ENCODE measurements at places on chromosomes 1 and 21.

DNA sequence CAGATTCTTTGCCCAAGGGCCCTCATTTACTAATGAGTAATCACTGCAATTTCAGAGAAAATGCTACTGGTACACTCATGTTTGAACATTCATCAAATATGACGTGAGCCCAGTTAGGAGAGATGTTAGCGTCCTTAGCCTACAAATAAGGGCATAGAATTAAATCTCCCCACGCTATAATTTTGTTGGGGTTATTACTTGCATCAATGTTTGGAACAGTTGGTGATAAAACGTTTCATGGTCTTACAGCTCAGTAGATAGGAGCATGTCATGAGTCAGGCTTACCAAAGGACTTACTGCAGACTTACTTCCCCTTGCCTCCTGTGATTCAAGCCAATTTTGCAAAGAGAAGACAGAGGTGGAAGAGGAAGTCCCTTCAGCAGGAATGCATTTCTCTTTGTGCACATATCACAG is 304.0 kb downstream of the KIF26B start:
- DNase-seq, result peak; percentile 85

- no peak for DNase-seq
Measured at GRCh38 chr1:199685369-199685768, 342.1 kb upstream of the NR5A2 start.

DNA sequence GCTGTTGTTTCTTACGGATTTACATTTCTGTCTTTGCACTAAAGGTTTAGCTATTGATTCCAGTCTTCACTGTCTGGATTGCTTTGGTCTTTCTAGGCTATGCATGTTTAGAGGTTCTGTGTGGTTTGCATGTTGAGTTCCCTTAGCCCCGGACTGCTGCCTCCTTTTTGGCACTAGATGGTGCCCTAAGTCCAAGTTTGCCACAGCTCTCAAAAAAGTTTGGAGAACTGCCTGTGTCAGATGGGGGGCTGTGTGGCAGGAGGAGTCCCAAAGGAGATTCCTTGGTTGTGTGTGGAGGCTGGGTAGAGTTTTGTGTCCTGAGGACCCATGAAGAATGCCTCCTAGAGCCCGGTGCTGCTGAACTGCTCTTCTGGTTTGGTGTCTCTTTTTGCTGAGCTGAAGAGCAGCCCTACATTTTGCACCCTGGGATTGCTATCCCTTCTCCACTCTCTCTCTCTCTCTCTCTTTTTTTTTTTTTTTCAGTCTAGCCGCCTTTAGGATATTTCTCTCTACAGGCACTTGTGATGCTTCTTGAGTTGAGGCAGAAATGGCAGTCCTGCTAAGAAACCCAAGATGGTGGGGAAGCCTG is 74.4 kb downstream of the PTGS2 start:
- DNase-seq, result peak; percentile 76

- no peak for DNase-seq
Measured at GRCh38 chr1:207839083-207839413, 71.9 kb downstream of the CD34 start.

- DNase-seq, result no peak
Measured at GRCh38 chr1:51734896-51735745, 118.2 kb downstream of the OSBPL9 start.

DNA sequence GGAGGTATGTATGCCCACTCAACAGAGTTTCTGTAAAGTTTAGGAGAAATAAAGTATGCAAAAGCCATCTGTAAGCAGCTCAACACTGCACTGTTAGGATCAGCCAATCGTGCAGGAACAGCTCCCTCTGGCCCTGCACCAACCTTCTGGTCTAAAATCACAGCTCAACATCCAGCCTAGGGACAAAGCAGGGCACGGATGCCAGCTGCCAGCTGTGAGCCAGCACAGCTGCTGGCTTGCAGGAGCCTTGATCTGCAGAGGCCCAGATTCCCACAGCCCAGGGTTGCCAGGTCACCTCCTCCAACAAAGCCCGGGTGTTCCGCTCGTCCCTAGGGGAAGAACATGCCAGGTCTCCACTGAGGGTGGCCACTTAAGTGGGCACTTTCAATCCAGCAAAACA is 8.6 kb downstream of the ACOT7 start:
- DNase-seq, result no peak

Measured in suppressor macrophage treated with lipopolysaccharide for 4 hours (primary cell).